ENCODE measurements at places on chromosomes 3 and 15.
A peak's percentile ranks its signal among the peaks of the same experiment; 100 is the strongest.

DNA sequence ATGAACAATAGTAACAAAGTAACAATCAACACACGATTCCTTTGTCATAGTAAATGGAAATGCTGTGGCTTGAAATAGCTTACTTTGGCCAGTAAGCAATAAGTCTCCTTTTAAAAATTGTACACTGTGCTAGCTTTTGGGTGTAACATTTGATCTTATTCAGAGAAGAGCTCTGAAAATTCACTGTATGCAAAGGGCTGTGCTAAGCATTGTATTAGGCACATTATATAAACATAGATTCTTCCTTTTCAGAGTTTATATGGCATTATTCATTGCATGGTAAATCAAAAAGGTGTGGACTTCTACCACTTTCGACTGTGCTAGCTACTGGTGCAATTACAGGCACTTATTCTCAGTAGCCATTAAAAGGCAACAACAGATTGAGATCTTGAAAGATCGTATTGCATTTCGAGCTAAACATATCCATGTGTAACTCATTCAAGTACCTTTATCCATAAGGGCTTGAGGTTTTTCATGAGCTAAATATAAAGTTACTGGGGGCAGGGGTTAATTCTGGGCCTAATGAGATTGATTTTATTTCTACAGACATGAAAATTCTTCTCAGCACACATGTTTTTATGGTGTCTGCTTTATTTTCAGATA lies 246.8 kb downstream of the NR1D2 start:
- DNase-seq: no peak

GRCh38 chr3:52122491-52122890 lies 31.7 kb downstream of the POC1A start:
- DNase-seq: no peak

DNA sequence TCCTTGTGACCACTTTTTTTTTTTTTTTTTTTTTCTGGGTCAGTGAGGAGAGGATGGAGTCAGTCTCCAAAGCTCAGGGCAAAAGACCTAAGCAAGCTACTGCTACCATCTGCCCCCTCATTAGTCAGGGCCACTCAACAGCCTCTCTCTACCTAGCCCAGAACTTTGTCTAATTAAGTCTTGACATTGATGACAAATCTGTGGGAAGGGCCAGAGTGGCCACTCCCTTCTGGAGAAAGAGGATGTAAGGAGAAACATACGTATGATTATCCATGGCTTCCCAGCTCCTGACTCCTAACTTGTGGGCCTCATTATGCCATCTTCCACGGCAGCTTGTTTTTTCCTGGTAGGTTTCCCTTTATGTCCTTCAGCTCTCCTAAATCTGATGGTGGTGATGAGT lies 37.9 kb downstream of the NR1I2 start:
- no peak for DNase-seq

DNA sequence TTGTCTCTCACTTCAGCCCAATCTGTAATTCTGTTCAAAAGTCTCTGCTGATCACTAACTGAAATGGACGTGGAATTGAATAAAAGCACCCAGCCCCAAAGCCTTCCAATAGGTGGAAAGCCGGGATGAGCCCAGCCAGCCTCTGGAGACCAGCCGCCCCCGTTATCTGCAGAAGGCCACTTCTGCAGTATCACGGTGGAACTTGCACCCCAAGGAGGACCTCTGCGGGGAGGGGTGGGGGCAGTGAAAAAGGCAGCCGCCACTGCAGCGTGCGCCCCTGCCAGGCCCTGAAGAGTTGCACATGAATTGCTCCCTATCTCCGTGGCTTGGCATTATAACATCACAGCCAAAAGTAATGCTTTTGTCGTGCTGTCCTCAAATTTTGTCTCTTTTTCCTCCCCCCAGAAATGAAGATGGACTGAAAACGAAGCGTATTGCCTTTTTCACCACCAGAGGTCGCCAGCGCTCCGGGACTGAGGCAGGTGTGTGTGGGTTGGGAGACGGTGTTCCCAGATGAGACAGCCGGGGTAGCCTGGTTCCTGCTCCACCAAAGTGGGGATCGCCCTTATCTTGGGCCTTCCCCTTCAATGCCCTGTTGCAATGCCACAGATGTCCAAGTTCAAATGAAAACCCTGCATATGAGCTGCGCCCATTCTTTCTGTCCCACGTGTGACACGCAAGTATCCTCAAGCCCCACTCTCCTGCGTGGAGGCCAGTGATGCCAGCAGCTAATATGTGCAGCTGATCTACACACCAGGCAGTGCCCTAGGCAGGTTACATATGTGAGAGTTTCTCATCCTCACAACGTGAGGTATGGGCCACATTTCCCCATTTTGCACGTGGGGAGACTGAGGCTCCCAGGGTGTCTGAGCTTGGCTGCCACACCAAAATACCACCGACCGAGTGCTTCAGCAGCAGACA lies 96.0 kb downstream of the LRRK1 start:
- DNase-seq: peak; percentile 11

GRCh38 chr3:178406206-178406605 lies 130.0 kb upstream of the KCNMB2 start:
- no peak for DNase-seq
